MG63 (cell line): ENCODE measurements at places on chromosomes 11 and 22. TPM values are rescaled to one million over a fixed set of nuclear protein-coding genes. Genes with fewer than 3 reads are reported as not detected.

OR2AT4 gene
- not detected in 2 replicates for total RNA-seq

SLC17A6 gene
- not detected in 2 replicates for total RNA-seq

MAJIN gene
- total RNA-seq, result not detected in 2 replicates

THYN1 gene
- total RNA-seq, result 32.7 and 43.3 TPM in 2 replicates

SLC22A6 gene
- total RNA-seq, result not detected in 2 replicates
